Mesenchymal stem cell (in vitro differentiated cells and primary cell): ENCODE measurements at places on chromosomes 1 and 21.

GRCh38 chr1:81409262-81409661 is 391.5 kb upstream of the ADGRL2 start:
- no peaks in the 10 kb centered on the region for H3K36me3 ChIP-seq
- H3K27ac ChIP-seq: no peak overlapping the region
- DNase-seq: no peak
- H3K4me3 ChIP-seq: no peak overlapping the region

DNA sequence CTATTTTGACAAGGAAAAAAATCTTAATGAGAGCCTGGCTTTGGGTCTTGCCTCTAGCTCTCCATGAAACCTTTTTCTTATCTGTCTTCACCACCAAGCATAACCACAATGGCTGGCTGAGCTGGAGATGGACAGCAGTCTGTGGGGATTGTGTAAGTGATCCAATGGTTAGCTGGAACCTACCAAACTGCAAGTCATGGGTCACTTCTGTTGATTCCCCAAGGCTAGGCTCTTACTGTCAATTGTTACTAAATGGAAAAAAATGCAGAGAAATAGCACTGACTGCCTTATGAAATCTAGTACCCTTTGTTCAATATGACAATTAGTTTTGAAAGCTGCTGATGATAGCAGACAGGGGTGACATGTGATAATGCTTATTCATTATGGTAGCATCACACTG is 359.0 kb downstream of the ST6GALNAC3 start:
- no peaks in the 10 kb centered on the region for H3K4me1 ChIP-seq
- no peaks in the 10 kb centered on the region for H3K27me3 ChIP-seq
- peak; percentile 14 for DNase-seq
- H3K27ac ChIP-seq: no peak overlapping the region
- no peaks in the 10 kb centered on the region for H3K36me3 ChIP-seq

- peak overlapping the region; percentile 38 for H3K27ac ChIP-seq
- no peak overlapping the region for H3K4me3 ChIP-seq
- H3K36me3 ChIP-seq: no peaks in the 10 kb centered on the region
- H3K4me1 ChIP-seq: no peaks in the 10 kb centered on the region
- DNase-seq: no peak
These were observed 5.6 kb downstream of the ARHGAP29 start for GRCh38 chr1:94231746-94232145.

DNA sequence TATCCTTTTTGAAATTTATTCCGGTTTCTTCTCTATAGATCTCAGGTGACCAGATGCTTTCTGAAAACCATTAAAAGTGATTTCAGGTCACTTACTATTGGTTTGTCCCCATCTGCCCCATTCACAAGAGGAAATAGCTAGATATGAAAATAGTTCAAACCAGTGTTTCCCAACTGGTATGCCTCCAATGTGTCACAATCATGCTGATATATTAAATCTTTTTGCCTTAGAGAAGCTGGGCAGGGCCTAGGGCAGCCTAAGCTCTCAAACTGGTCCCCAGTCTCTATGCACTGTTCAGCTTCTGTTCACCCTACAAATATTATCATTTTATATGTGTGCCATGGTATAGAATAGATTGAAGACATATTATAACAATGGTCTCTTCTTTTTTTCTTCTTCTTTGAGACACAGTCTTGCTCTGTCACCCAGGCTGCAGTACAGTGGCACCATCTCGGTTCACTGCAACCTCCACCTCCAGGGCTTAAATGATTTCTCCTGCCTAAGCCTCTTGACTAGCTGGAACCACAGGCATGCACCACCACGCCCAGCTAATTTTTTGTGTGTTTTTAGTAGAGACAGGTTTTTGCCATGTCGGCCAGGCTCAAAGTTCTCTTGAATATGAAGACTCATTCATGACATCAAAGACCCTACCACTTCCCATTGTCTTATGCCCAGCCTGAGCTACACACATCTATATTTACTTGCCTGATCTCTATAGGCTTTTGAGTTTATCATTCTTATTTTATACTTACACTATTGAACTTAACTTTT is 15.7 kb downstream of the PTPN22 start:
- H3K4me3 ChIP-seq: no peak overlapping the region
- peaks cover 2% of the 10 kb centered on the region for H3K4me1 ChIP-seq
- no peaks in the 10 kb centered on the region for H3K36me3 ChIP-seq
- no peak for DNase-seq
- no peaks in the 10 kb centered on the region for H3K27me3 ChIP-seq

- no peak overlapping the region for H3K27ac ChIP-seq
- H3K4me1 ChIP-seq: peaks cover 6% of the 10 kb centered on the region
- no peaks in the 10 kb centered on the region for H3K27me3 ChIP-seq
- no peaks in the 10 kb centered on the region for H3K36me3 ChIP-seq
- H3K4me3 ChIP-seq: no peak overlapping the region
These were observed 127.9 kb upstream of the SLC45A1 start for GRCh38 chr1:8189931-8190483.

DNA sequence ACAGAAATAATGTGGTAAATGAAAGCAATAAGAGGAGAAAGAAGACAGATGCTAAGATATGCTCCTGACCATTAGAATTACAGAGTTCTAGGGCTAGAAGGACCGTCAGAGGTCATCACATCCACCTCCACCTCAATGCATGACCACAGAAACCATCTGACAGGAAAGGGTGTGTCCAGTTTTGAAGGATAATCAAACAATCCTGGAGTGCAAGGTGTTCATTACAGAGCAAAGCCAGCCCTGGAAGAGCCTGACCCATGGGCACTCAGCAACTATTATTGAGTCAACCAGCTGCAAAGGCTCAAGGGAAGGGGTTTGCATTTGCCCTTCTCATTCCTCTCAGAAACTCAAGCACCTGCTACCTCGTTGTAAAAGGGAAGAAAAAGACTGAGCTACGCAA is 46.4 kb downstream of the TOR1AIP2 start:
- no peak overlapping the region for H3K27ac ChIP-seq
- H3K36me3 ChIP-seq: peaks cover 4% of the 10 kb centered on the region
- no peak overlapping the region for H3K4me3 ChIP-seq
- peaks cover 10% of the 10 kb centered on the region for H3K4me1 ChIP-seq
- peaks cover 32% of the 10 kb centered on the region for H3K27me3 ChIP-seq
- DNase-seq: no peak

- no peaks in the 10 kb centered on the region for H3K36me3 ChIP-seq
- H3K27me3 ChIP-seq: no peaks in the 10 kb centered on the region
- no peak overlapping the region for H3K27ac ChIP-seq
- no peak for DNase-seq
These were observed 60.0 kb upstream of the HMCN1 start for GRCh38 chr1:185674201-185674600.

DNA sequence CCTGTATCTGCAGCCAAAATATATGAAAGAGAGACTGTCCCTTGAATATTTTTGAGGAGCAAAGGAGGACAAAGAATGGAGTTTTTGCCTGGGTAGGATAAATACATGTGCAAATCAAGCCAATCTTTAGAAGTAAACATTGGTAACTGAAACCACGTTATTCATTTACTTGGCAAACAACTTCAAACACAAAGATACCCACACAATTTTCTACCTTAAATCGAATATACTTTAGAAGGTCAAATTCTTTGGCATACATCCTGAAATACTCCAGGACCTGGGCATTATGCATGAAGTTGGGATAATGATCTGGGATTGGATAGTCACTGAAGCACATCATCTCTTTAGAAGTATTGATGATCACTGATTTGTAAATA is 9.6 kb downstream of the FMO5 start:
- no peak overlapping the region for H3K27ac ChIP-seq
- H3K36me3 ChIP-seq: no peaks in the 10 kb centered on the region
- no peaks in the 10 kb centered on the region for H3K4me1 ChIP-seq
- no peak overlapping the region for H3K4me3 ChIP-seq

GRCh38 chr1:177063648-177064047 is 100.9 kb downstream of the ASTN1 start:
- no peak overlapping the region for H3K4me3 ChIP-seq
- H3K4me1 ChIP-seq: no peaks in the 10 kb centered on the region
- no peak overlapping the region for H3K27ac ChIP-seq
- H3K27me3 ChIP-seq: peaks cover 6% of the 10 kb centered on the region
- H3K36me3 ChIP-seq: no peaks in the 10 kb centered on the region

DNA sequence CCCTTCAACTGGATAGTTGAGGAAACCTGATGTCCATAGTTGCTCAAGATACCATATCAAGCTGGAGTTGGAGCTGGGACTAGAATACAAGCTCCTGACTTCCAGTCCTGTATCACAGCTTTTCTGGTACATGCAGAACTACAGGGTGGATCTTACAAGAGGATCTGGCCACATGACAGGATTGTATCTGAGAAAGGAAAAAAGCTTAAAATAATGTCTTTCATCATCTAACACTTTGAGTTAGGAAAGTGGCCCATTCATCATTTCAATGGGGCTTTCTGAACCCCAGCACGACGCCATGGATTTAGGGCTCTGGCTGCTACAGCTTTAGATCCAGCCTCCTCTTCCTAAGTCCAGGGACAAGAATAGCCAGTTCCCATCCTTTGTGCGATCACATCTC is 46.9 kb downstream of the RASSF5 start:
- no peaks in the 10 kb centered on the region for H3K36me3 ChIP-seq
- no peak overlapping the region for H3K27ac ChIP-seq
- H3K27me3 ChIP-seq: peaks cover 73% of the 10 kb centered on the region

DNA sequence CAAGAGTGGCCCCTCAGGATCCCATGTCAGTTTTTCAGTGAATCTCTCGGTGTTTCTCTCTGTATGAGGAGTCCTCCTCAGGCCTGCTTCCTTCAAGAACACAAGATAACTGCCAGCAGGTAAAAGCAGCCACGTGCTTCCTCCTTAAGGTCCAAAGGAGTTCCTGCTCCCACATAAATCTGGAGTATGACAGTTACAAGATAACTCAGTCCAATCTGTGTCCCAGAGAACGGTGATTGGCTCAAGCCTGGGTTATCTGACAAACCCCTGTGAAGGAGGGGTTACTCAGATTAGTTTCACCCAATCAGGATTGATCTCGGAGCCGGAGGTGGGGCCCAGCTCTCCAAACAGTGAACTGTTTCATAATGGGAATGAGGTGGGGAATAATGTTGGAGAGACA is 5.8 kb upstream of the ANKRD13C start:
- H3K4me1 ChIP-seq: peaks cover 3% of the 10 kb centered on the region
- no peak for DNase-seq
- no peaks in the 10 kb centered on the region for H3K27me3 ChIP-seq
- no peak overlapping the region for H3K27ac ChIP-seq
- H3K36me3 ChIP-seq: no peaks in the 10 kb centered on the region
- no peak overlapping the region for H3K4me3 ChIP-seq

DNA sequence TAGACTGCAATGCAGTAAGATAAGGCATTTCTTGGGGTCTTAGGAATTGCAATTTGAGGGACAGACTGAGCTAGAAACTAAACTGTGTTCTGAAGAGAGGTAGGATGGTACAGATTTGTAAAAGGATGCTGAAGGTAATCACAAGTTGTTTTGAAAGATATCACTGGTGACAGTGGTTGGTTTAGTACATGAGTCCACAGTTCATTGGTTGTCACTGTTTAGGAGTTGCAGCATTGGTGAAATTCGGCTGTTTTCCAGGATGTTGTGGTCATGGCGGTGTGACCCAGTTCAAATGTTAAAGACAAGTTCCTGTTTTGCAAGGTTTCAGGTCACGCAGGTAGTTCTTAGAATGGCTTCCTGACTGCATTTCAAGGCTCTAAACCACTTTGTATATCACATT is 292.8 kb upstream of the B3GALT2 start:
- no peaks in the 10 kb centered on the region for H3K27me3 ChIP-seq
- H3K36me3 ChIP-seq: no peaks in the 10 kb centered on the region
- H3K4me1 ChIP-seq: no peaks in the 10 kb centered on the region
- H3K4me3 ChIP-seq: no peak overlapping the region
- no peak overlapping the region for H3K27ac ChIP-seq

- peaks cover 66% of the 10 kb centered on the region for H3K27me3 ChIP-seq
- H3K4me1 ChIP-seq: peaks cover 19% of the 10 kb centered on the region
- DNase-seq: no peak
These were observed 1.4 kb downstream of the EVA1C start for GRCh38 chr21:32413697-32414578.

- H3K36me3 ChIP-seq: no peaks in the 10 kb centered on the region
- H3K27ac ChIP-seq: no peak overlapping the region
- no peaks in the 10 kb centered on the region for H3K27me3 ChIP-seq
- no peak overlapping the region for H3K4me3 ChIP-seq
- no peak for DNase-seq
- H3K4me1 ChIP-seq: peaks cover 6% of the 10 kb centered on the region
These were observed 7.6 kb downstream of the SIPA1L2 start for GRCh38 chr1:232622378-232622777.

GRCh38 chr1:50620680-50621329 is 197.6 kb upstream of the DMRTA2 start:
- H3K27me3 ChIP-seq: no peaks in the 10 kb centered on the region
- H3K27ac ChIP-seq: no peak overlapping the region
- H3K36me3 ChIP-seq: no peaks in the 10 kb centered on the region
- H3K4me3 ChIP-seq: no peak overlapping the region
- peaks cover 6% of the 10 kb centered on the region for H3K4me1 ChIP-seq
- DNase-seq: peak; percentile 29

DNA sequence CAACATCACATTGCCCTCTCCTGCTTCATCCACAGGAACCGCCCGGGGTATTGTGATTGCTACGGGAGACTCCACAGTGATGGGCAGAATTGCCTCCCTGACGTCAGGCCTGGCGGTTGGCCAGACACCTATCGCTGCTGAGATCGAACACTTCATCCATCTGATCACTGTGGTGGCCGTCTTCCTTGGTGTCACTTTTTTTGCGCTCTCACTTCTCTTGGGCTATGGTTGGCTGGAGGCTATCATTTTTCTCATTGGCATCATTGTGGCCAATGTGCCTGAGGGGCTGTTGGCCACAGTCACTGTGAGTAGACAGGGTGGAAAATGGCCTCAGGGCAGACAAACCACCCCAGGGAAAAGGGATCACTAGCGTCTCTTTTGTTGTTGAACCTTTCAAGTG is 12.7 kb downstream of the ATP1A4 start:
- H3K36me3 ChIP-seq: no peaks in the 10 kb centered on the region
- H3K27me3 ChIP-seq: peaks cover 27% of the 10 kb centered on the region
- H3K4me1 ChIP-seq: peaks cover 6% of the 10 kb centered on the region
- no peak overlapping the region for H3K27ac ChIP-seq
- DNase-seq: no peak
- no peak overlapping the region for H3K4me3 ChIP-seq

DNA sequence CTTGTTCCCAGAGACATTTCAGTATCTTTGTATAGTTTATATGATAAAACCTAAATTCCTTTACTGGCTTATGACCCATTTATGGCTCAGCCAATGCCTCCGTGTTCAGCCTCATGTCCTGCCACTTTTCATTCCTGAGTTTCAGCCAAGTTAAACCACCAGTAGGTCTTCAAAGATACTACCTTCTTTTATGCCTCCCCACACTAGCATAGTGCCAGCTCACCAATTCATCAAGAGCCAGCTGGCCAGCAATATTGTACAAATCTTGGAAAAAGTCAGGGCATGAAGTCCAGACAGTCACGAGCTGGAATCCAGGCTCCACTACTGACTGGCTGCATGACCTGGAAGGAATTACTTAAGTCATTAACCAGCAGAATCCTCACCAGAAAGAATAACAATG is 446.0 kb downstream of the GPATCH2 start:
- H3K27ac ChIP-seq: no peak overlapping the region
- H3K4me1 ChIP-seq: no peaks in the 10 kb centered on the region
- H3K36me3 ChIP-seq: no peaks in the 10 kb centered on the region

- H3K36me3 ChIP-seq: peaks cover 94% of the 10 kb centered on the region
- H3K4me1 ChIP-seq: peaks cover under 1% of the 10 kb centered on the region
- H3K27ac ChIP-seq: no peak overlapping the region
These were observed 9.8 kb downstream of the BTG3 start for GRCh38 chr21:17602874-17603273.
